ENCODE measurements at places on chromosomes 5 and 9. TPM values are rescaled to one million over a fixed set of nuclear protein-coding genes. Genes with fewer than 3 reads are reported as not detected.

PCDHA5 gene
- not detected for total RNA-seq

WDR38 gene
- total RNA-seq, result not detected

FOXD4L3 gene
- 0.04 TPM for total RNA-seq

TMC1 gene
- total RNA-seq, result not detected

MYORG gene
- 6.5 TPM for total RNA-seq

CCDC180 gene
- 0.54 TPM for total RNA-seq

ACOT12 gene
- not detected for total RNA-seq

PLPPR1 gene
- total RNA-seq, result not detected

CER1 gene
- total RNA-seq, result not detected

UBAC1 gene
- 58.0 TPM for total RNA-seq

ORM2 gene
- total RNA-seq, result not detected

COL23A1 gene
- 0.04 TPM for total RNA-seq

DNA sequence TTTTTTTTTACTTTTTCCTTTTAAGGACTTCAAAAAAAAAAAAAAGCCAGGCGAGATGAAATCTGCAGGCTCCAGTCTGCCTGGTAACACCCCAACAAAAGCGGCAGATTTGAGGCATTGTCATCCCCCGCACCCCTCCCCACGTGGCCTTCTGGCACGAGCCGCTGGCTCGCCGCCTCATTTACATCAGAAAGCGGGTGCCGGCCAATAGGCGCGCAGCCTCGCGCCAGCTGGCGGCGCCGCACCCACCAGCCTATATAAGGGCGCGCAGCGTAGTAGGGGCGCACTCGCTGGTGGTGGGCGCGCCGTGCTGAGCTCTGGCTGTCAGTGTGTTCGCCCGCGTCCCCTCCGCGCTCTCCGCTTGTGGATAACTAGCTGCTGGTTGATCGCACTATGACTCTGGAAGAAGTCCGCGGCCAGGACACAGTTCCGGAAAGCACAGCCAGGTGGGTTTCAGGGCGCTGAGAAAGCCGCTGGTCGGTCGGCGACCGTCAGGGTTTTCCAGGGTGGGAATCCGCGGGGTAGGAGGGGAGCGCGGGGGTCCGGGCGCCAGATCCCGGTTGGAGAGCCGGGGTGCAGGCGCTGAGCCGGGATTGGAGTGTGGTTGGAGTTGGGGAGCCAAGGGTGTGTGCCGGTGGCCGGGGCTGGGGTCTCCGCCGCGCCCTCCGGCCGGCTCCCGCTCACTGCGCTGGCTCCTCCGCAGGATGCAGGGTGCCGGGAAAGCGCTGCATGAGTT is at the start of gene GADD45G:
Gene GADD45G, plus strand, starts transcription at position 284 of the 736 bp plus-strand sequence. Its CDS starts 110 bp downstream, at position 394.
- peak; percentile 44 for DNase-seq

- no peak for DNase-seq
Measured at GRCh38 chr9:137638680-137639079, 19.9 kb downstream of the EHMT1 start.

- DNase-seq, result no peak
Measured at GRCh38 chr5:173496883-173497255, 119.6 kb downstream of the BOD1 start.

- DNase-seq, result peak; percentile 36
Measured at GRCh38 chr5:32984851-32985610, 273.9 kb downstream of the NPR3 start.

- DNase-seq, result no peak
Measured at GRCh38 chr5:155342956-155343355, 329.4 kb downstream of the KIF4B start.

DNA sequence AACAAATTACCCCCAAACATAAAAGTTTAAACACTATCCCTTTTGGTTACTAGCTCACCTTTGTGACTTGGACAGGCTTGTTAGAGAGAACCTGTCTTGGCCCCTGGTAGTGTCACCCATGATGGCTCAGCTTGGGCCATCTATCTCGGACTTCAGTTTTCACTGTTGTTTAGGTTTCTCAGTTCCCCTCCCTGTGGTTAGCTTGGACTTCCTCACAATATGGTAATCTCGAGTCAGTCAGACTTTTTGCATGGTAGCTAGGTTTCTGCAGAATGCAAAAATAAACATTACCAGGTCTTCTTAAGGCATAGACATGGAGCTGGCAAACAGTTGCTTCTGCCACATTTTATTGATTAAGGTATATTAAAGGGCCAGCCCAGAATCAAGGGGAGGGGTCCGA is 324.3 kb upstream of the RORB start:
- DNase-seq, result no peak

DNA sequence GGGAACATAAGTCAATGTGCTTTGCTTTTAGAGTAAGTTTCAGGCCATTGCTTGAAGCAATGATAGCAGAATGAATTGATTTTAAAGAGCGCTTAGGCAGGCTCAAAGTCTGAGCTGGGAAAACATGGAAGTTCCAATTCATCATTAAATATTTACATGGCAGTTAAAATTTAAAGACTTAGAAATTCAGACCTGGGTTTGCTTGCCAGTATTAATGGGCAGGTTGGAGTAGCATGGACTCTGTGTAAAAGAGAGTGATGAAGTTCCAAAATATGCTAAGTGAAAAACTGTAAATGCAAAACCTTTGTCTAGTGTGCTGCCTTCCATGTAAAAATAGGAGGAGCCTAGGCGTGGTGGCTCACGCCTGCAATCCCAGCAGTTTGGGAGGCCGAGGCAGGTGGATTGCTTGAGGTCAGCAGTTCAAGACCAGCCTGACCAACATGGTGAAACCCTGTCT is 48.3 kb upstream of the PIK3R1 start:
- DNase-seq, result no peak

DNA sequence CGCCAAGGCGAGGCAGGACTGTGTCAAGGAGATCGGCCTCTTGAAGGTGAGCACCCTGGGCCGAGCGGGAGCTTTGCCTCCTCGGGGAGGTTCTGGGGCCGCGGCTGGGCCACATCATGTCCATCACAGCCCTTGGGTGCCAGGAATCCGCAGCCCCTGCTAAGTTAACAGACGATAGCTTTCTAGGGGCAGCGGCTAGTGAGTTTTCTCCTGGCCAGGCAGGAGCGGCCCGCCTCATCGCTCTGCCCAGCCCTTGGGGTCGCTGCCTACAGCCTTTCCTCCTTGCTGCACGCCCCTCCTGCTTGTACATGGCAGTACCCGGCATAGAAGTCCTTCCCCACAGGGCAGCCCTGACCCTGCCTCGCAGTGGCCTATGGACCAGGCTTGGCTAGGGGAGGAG is 56.2 kb downstream of the NEK6 start:
- DNase-seq, result no peak

DNA sequence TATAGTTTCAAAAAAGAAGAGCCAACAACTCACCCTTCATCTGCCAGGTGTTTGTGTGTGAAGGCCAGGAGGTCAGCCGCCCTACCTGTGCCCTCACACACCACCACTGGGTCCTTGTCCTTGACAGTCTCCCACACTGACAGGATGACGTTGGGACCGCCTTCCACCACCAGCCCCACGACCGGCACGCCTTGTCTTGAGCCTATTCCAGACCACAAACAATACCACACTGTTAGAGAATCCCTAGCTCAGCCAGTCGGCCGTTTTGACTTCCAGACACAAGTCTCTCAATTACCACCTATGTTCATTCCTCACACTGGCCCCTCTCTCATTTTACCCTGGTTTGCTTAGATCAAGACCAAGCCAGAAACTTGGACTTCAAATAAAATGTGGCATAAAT is 66.1 kb downstream of the TRPM6 start:
- no peak for DNase-seq

DNA sequence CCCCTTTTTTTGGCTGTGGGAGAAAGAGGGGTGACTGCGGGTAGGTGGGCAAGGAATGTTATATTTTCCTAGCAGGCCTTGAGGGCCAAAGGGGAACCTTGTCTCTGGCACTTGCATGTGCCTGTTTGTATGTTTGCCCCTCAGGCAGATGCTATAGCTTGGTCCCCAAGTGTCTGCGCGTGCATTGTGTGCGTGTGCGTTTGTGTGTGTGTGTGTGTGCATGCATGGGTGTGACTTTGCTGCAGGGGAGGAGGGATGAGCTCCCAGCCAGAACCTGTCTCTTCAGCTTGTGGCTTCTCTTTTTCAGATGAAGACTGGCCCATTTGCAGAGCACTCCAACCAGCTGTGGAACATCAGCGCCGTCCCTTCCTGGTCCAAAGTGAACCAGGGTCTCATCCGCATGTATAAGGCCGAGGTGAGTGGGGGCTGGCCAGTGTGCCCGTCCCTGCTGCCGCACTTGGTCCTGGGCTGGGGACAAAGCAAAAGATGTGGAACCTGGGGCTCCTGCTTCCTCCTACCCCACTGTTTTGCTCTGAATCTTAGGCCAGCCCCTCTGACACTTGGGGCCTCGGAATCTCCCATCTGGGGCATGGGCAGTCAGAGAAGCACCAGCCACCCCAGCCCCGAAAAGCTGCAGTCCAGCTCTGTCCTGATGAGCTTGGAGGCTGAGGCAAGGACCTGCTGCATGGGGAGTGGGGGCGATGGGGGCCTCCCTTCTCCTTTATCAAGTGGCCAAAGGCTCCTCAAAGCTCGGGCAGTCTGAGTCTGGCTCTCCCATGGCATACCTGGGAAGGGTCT is 31.1 kb downstream of the PTPA start:
- no peak for DNase-seq

GRCh38 chr9:121708768-121709488 is 57.5 kb downstream of the DAB2IP start:
- DNase-seq, result no peak

GRCh38 chr9:2036844-2037243 is 21.7 kb downstream of the SMARCA2 start:
- no peak for DNase-seq

DNA sequence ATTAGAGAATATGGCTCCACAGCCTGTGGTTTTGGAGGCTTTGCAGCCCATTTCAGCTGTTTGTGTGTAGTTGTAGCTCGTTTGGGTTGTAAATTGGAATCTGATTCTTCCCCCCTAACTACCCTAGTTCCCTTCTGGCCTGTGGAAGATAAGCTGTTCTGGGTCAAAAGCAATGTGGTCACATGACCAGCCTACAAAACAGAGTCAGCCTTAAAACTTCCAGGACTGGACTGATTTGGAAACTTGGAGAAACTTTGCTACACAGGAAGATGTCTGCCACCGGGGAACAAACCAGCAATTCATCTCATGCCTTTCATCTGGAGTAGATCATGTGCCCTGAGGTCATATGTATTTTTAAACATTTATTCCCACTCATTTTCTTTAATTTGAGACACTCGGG is 83.8 kb downstream of the DAPK1 start:
- no peak for DNase-seq

Data from foreskin keratinocyte (primary cell).